Cardiac muscle cell (in vitro differentiated cells and primary cell): ENCODE measurements at places on chromosomes 2 and 18. TPM values are rescaled to one million over a fixed set of nuclear protein-coding genes. Genes with fewer than 3 reads are reported as not detected.
A peak's percentile ranks its signal among the peaks of the same experiment; 100 is the strongest.

DNA sequence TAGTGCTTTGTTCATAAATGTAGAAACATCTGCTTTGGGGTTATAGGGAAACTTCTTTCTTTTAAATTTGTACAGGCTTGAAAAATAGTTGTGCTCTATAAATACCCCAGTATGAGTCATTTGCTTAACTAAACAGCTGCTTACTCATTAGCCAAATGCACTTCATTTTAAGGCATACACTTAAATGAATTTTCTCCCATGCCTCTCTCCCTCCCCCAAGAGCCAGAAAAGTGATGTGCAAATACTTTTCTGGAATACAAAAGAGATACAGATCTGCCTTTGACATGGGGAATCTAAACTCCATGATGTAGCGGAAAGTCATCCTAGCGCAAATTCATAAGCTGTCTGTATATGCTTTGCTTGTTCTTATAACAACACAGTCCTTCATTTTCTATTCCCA is 469.4 kb downstream of the DLGAP1 start:
- no peaks in the 10 kb centered on the region for H3K36me3 ChIP-seq
- peak; percentile 8 for DNase-seq
- no peak overlapping the region for H3K4me3 ChIP-seq
- H3K27ac ChIP-seq, result no peak overlapping the region
- no peaks in the 10 kb centered on the region for H3K27me3 ChIP-seq

GRCh38 chr2:62538756-62539155 is 32.8 kb upstream of the TMEM17 start:
- H3K36me3 ChIP-seq, result no peaks in the 10 kb centered on the region
- peaks cover 7% of the 10 kb centered on the region for H3K4me1 ChIP-seq
- no peak overlapping the region for H3K4me3 ChIP-seq
- no peak for DNase-seq
- no peaks in the 10 kb centered on the region for H3K27me3 ChIP-seq

GRCh38 chr18:11276678-11277077 is 127.3 kb upstream of the PIEZO2 start:
- H3K27ac ChIP-seq, result no peak overlapping the region
- H3K4me1 ChIP-seq, result no peaks in the 10 kb centered on the region
- DNase-seq, result no peak

GRCh38 chr2:144052083-144052482 is 467.8 kb downstream of the ZEB2 start:
- DNase-seq, result peak; percentile 52
- H3K27me3 ChIP-seq, result no peaks in the 10 kb centered on the region
- no peak overlapping the region for H3K4me3 ChIP-seq
- H3K36me3 ChIP-seq, result no peaks in the 10 kb centered on the region

DNA sequence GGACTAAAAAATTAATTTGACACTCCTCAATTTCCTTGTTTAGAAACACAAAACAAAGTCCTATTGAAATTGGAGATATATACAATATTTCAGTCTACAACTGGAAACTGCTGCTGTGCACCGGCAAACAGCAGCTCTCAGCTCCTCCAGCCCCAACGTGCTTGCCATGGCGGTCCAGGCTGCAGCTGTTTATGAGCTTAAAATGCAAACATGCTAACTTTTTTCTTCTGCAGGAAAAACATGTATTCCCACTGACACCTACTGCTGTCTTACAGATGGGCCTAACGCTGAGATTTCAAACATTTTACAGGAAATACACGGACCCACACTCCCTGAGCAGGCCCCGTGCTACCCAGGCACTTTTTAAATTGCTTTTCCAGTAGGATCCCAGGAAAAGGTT is 195.5 kb downstream of the BCL11A start:
- DNase-seq, result no peak
- H3K36me3 ChIP-seq, result no peaks in the 10 kb centered on the region
- no peaks in the 10 kb centered on the region for H3K27me3 ChIP-seq
- H3K4me3 ChIP-seq, result no peak overlapping the region
- H3K27ac ChIP-seq, result no peak overlapping the region

DNA sequence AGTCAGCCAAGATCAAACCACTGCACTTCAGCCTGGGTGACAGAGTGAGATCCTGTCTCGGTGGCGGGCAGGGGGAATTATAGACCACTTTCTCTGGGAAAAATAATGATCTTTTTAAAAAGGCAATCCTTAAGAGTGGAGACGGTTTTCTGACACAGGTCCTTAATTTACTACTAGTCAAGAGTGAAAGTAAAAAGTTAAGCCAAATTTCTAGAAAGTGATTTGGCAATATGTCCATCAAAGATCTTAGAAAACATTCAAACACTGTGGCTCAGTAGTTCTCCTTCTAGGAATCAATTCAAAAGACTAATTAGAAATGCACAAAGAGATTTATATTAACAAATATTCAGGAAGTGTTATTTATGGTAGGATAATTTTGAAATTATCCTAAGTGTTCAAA is 148.5 kb upstream of the DNMT3A start:
- no peak for DNase-seq
- H3K27me3 ChIP-seq, result no peaks in the 10 kb centered on the region
- no peaks in the 10 kb centered on the region for H3K4me1 ChIP-seq
- no peak overlapping the region for H3K4me3 ChIP-seq
- H3K36me3 ChIP-seq, result no peaks in the 10 kb centered on the region

DNA sequence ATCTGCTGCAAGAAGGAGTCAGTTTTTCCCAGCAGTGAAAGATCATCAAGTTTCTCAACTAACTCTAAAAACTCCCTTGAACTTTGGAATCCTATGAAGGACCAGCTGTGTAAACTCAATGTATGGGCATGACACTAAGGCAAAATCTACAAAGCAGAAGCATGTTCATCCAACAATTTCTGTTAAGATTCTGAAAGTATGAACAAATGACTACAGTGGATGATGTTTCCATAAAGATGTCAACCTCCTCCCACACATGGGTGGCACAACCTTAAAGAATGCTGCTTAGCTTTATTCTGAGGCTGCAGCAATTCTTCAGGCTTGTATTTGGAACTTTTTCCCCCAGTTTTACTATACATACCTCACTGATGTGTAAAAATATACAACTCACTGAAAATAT is 47.2 kb downstream of the WDR33 start:
- H3K27me3 ChIP-seq, result no peaks in the 10 kb centered on the region
- peaks cover 66% of the 10 kb centered on the region for H3K36me3 ChIP-seq
- peak; percentile 16 for DNase-seq

DNA sequence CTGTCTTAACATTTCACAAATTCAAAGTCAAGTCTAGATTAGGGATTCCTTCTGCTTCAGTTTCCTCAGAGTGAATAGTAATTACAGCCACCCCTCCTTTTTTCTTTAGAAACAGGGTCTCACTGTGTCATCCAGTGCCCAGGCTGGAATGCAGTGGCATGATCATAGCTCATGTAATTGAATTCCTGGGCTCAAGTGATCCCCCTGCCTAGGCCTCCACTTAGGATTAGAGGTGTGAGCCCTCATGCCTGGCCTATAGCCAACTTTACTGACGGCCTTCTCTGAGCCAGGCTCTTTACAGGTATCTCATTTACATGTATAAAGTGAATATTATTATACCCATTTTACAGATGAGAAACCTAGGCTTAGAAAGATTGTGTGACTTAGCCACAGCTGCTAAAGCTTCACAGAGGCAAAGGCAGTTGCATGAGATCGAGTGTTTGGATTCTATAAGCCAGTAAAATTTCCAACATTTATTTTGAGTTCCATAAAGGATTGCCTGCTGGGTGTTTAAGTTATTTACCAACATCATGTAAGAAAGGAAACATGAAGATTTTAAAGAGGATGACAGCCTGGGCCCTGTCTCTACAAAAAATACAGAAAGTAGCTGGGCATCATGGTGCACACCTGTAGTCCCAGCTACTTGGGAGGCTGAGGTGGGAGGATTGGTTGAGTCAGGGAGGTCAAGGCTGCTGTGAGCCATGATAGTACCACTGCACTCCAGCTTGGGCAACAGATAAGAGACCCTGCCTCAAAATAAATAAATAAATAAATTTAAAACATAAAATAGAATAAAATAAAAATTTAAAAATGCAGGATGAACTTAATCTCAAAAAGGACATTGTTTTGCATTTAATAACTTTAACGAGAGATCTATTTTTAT is 1.8 kb downstream of the ENOSF1 start:
- no peaks in the 10 kb centered on the region for H3K27me3 ChIP-seq
- peak overlapping the region; percentile 25 for H3K27ac ChIP-seq
- H3K4me1 ChIP-seq, result peaks cover 5% of the 10 kb centered on the region
- DNase-seq, result no peak
- H3K36me3 ChIP-seq, result no peaks in the 10 kb centered on the region

- H3K36me3 ChIP-seq, result no peaks in the 10 kb centered on the region
- H3K27me3 ChIP-seq, result no peaks in the 10 kb centered on the region
- DNase-seq, result no peak
- H3K4me1 ChIP-seq, result no peaks in the 10 kb centered on the region
Measured at GRCh38 chr2:157172866-157173578, 84.5 kb upstream of the GALNT5 start.

DNA sequence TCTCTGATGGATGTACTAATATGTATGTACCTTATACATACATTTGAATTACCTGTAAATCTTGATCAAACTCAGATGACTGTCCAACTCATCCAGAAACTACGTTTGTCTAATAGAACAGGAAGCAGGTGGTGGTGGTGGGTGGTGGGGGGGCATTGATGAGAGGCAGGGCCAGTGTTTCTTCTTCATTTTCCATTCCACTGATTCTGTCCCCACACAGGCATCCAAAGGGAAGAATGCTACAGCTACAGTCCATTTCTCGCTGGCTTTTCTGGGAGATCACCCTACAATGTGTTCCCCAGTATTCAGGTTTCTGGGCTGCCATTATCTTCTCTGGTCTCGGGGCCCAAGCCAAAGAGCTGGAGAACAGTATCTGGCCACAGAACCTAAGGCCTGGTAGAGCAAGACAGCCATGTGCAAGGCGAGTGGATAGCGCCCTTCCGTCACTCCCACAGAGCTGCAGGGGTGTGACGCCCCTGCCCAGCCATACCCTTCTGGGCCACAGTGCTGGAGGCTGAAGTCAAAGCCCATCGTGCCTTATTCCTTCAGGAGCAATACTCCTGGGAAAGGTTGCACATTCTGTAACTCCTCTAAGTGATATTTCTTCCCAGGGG is 54.5 kb downstream of the BCL11A start:
- no peaks in the 10 kb centered on the region for H3K27me3 ChIP-seq
- DNase-seq, result no peak
- H3K4me3 ChIP-seq, result no peak overlapping the region
- no peaks in the 10 kb centered on the region for H3K36me3 ChIP-seq
- H3K27ac ChIP-seq, result no peak overlapping the region

GRCh38 chr2:9758741-9759140 is 84.5 kb upstream of the TAF1B start:
- H3K27ac ChIP-seq, result no peak overlapping the region
- no peaks in the 10 kb centered on the region for H3K27me3 ChIP-seq
- H3K4me3 ChIP-seq, result no peak overlapping the region
- peak; percentile 41 for DNase-seq
- no peaks in the 10 kb centered on the region for H3K36me3 ChIP-seq
- peaks cover 23% of the 10 kb centered on the region for H3K4me1 ChIP-seq

DNA sequence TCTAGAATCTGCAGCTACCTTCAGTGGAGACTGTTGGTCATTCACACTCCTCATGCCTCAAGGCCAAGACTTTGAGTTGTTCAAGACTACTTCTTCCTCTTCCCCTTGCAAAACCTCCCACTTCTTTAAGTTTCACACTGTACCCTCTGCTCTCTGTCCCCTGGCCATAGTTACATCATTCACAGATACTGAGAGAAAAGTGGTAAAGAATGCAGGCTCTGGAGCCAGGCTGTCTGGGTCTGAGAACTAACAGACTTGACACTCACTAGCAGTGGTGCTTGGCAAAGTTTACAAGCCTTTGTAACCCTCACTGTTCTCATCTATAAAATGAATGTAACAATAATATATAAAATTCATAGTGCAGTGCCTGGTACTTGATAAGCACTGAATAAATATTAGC is 61.8 kb downstream of the CDH20 start:
- DNase-seq, result no peak
- H3K4me1 ChIP-seq, result peaks cover 12% of the 10 kb centered on the region
- H3K4me3 ChIP-seq, result no peak overlapping the region
- no peaks in the 10 kb centered on the region for H3K36me3 ChIP-seq
- no peak overlapping the region for H3K27ac ChIP-seq
- no peaks in the 10 kb centered on the region for H3K27me3 ChIP-seq

- DNase-seq, result peak; percentile 46
- no peaks in the 10 kb centered on the region for H3K27me3 ChIP-seq
- H3K27ac ChIP-seq, result no peak overlapping the region
- no peak overlapping the region for H3K4me3 ChIP-seq
Measured at GRCh38 chr18:55323051-55323994, 264.7 kb downstream of the TCF4 start.

DNA sequence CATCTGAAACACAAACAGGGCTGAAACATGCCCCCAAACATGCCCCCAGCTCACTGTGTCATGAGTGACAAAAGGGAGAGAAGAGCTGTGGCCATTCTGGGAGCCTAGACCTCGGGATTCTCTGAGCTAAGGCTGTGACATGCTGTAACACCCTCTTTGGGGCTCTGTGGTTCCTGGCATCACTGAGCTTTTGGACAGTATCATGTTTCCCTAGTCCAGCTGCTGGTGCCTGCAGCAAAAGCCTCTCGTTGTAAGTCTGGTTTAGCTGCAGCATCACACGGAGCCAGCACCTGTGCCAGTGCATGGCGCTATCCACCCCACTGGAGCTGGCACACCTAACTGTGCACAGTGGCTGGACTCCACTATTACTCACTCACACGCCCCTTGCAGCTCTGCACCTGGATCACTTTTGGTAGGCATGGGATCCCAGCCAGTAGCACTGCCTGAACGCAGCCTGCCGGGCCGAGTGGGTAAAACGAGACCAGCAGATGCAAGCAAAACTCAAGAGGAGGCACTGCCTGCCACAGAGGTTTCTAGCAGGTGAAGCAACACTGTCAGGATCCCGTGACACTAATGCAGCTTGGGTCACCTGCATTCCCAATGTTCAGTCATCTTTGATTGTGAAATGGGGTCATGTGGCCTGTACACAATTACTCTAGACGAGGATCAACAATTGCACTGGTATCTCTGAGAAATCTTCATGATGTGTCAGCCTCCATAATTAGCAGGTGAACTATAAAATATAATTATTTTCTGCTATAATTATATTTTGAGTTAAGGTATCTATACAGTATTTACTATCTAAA is 547.2 kb downstream of the ZNF804A start:
- H3K27ac ChIP-seq, result no peak overlapping the region
- H3K27me3 ChIP-seq, result no peaks in the 10 kb centered on the region
- no peaks in the 10 kb centered on the region for H3K4me1 ChIP-seq
- H3K36me3 ChIP-seq, result no peaks in the 10 kb centered on the region
- H3K4me3 ChIP-seq, result no peak overlapping the region

Gene NEB
- 1.2 and 2.4 TPM in 2 replicates for total RNA-seq

Gene GALNT3
- total RNA-seq, result 0.21 and 0.39 TPM in 2 replicates

Gene SLC14A1
- total RNA-seq, result not detected in 2 replicates

Gene LMAN1
- 65.5 and 68.1 TPM in 2 replicates for total RNA-seq
